Suprapubic skin (tissue), 4 donors: ENCODE measurements at places on chromosomes 7 and 10.

DNA sequence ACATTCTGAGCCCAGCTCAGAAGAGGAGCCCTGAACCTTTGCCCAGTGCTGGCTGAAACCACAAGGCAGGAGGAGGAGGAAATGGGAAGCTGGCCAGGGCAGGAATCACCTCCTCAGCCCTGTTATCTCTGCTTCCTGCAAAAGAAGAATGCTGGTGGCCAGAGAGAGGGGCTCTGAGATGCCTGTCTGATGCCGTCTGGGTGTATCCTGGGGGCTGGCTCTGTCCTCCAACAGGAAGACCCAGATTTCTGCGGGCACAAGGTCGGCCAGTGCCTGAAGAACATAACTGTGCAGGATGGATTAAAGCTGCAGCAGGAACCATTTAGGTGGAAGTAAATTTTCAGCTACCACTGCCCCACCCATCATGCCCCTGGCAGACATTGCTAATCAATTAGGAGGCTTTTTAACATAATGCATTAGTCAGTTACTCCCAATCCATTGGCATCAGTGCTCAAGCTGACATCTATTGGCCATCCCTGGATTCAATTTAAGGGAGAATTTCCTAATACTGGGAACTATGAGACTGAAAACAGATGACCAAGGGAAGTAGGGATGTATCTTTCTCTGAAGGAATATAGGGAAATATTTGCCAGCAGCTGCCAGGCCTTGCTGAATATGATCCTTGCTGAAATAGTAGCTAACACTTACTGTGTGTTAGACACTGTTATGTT is 67.7 kb downstream of the COL13A1 start:
- DNase-seq: no peak

GRCh38 chr10:18340496-18341051 is 200.3 kb downstream of the CACNB2 start:
- DNase-seq: no peak

DNA sequence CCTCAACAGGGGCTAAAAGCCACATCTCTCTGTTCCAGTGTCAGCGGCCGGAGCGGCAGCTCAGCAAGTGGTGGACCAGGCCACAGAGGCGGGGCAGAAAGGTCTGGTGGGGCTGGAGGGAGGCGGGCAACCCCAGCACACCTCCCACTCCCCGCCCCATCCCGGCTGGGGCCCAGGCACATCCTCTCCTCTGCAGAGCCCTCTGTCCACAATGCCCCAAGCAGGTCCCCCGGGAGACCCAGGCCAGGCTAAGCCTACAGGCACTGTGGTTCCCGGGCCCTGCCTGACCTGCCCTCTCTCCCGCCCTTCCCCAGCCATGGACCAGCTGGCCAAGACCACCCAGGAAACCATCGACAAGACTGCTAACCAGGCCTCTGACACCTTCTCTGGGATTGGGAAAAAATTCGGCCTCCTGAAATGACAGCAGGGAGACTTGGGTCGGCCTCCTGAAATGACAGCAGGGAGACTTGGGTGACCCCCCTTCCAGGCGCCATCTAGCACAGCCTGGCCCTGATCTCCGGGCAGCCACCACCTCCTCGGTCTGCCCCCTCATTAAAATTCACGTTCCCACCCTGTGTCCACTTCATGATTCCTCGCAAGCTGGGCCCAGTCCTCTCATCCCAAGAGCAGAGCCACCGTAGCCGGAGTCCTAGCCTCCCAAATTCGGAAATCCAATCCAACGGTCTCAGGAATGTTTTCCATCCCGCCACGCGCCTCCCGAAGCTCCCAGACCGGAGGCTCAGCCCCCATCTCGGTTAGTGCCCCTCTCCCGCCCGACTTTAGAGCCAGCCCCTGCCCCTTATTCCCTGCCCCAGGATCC is 2.1 kb downstream of the ADIRF start:
- DNase-seq: peak; percentile 94

DNA sequence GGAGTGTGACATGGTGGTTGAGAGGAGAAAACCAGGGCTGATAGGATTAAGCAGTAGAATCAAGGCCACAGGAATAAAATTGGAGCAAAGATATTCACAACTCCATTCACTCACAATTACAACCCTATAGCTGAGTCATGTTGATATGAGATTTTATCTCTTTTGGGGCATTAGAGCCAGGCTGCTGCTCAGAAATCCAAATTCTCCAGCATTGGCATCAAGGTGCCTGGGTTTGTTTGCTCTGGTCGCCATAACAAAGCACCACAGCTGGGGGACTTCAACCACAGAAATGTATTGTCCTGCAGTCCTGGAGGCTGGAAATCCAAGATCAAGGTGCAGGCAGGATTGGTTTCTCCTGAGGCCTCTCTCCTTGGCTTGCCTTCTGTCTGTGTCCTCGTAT is 52.5 kb upstream of the GRB10 start:
- DNase-seq: no peak
